Activated CD4-positive, alpha-beta T cell treated with anti-CD3 and anti-CD28 coated beads for 24 hours (primary cell): ENCODE measurements at places on chromosomes 11 and 22.

GRCh38 chr22:47355776-47356510 is 593.5 kb downstream of the TBC1D22A start:
- DNase-seq = no peak

DNA sequence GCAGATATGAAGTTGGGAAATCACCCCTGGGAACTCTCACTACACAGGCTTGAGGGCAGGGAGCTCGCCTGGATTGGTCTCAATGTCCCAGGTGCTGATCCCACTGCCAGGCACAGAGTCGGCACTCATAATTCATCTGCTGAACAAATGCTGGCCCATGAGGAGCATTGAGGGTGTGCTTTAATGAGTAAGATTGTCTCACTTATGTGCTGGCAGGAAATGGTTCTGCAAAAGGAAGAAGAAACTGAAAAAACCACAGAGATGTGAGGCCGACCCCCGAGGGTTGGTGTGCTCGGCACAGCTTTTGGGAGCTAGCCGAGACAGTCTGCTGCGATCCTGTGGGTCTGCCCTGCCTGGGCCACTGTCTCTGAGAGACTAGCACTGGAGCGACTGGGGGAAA is 9.4 kb downstream of the PLAAT2 start:
- DNase-seq = no peak

GRCh38 chr11:79439886-79440570 is 802 bp downstream of the TENM4 start:
- no peak for DNase-seq

GRCh38 chr11:65362966-65363365 is 8.4 kb downstream of the TIGD3 start:
- DNase-seq = no peak

DNA sequence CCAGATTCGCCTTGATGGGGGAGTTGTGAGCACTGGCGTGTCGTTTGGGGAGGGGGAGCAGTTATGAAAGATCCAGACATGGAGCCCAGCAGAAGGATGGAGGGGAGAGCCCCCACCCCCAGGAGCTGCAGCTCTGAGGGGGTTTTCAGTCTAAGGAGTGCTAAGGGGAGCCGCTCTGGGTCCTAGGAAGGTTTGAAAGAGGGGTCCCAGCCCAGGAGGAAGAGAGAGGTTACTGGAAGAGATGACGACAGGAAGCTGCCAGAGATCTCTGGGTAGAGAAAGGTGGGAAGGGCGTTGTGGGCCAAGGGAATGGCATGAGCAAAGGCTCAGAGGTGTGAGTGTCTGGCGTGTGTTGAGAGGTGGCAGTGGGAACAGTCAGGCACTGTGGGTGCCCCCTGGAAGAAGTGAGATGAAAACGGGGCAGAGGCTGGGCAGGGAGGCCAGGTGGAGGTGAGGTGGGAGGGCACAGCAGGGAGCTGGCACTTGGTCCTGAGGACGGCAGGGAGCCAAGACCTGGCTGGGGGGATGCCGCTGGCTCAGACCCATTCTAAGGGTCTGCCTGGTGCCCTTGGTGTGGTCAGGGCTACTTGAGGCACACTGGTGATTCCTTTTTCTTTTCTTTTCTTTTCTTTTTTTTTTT is 1.8 kb downstream of the MGAT3 start:
- no peak for DNase-seq

DNA sequence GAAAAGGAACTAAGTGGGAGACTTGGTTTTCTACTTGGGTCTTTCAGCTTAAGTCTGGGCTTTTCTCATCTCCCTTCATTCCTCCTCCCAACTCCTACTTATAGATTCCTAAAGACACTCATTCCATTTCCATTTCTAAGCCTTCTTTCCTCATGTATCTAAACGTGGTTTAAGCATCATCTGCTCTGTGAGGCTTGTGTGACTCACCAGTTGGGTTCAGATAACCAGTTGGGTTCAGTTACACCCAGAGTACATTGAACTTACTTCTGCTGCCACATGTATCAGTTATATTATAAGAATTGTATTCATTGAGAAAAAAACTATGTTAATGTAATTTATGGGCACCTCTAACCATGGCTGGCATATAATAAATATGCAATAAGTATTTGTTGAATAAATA is 831.2 kb upstream of the CCDC90B start:
- DNase-seq = no peak

DNA sequence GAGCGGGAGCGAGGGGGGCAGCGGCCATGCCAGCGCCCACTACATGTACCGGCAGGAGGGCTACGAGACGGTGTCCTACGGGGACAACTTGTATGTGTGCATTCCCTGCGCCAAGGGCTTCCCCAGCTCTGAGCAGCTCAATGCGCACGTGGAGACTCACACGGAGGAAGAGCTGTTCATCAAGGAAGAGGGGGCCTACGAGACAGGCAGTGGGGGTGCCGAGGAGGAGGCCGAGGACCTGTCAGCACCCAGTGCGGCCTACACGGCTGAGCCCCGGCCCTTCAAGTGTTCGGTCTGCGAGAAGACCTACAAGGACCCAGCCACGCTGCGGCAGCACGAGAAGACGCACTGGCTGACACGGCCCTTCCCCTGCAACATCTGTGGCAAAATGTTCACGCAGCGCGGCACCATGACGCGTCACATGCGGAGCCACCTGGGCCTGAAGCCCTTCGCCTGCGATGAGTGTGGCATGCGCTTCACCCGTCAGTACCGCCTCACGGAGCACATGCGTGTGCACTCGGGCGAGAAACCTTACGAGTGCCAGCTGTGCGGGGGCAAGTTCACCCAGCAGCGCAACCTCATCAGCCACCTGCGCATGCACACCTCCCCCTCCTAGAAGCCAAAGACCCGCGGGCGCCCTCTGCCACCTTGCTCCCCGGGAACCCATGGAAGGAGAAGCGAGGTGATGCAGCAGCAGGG is 20.9 kb upstream of the TMEM191C start:
- no peak for DNase-seq

DNA sequence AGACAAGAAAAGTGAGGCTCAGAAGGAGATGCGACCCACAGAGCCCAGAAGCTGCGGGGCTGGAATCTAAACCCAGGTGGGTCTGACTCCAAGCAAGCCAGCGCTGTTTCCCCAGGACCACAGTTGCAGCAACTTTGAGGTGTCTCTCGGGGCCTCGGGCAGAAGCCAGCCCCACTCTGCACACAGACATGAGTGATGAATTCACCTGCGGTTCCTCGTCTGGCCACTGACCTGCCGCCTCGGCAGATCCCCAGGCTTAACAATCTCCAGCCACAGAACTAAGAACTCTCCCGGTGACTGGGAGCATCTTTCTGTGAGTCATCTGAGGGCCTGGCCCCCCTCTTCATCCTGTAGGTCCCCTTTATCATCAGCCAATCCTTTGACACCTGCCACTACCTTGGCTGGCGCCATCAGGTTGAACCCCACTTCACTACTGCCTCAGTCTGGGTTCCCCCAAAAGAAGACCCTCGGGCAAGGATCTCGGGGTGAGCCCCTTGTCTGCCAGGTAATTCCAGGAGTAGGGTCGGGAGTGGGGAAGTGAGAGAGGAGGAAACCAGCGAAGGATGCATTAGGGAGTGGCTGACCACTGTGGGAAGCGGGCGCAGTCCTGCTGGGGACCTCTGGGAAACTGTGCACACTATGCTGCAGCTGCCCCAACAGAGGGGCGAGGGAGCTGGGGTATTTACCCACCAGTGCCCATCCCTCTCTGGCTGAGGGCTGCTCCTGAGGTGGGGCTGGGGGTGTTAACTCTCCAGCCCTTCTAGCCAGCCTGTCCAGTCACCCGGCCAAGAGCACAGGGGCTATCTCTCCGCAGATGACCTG is 33.0 kb upstream of the MN1 start:
- no peak for DNase-seq

DNA sequence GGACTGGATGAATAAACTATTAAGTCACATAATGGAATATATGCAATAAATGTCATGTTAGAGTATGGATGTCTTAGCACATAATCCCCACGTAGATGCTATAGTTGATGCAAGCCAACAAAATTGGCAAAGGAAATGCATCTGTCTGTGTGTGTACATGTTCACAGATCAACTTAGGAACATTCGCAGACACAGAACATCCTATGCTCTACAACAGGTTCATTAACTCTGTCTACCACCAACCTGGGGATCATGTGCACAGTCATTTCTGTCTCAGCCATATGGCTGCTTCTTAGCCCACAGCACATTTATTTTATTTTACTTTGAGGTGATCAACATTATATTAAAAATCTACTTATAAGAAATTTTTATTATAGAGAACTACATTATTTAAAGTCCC is 4.9 kb downstream of the MSANTD4 start:
- no peak for DNase-seq

GRCh38 chr22:38456841-38457699 is 2.1 kb upstream of the KCNJ4 start:
- DNase-seq = no peak

DNA sequence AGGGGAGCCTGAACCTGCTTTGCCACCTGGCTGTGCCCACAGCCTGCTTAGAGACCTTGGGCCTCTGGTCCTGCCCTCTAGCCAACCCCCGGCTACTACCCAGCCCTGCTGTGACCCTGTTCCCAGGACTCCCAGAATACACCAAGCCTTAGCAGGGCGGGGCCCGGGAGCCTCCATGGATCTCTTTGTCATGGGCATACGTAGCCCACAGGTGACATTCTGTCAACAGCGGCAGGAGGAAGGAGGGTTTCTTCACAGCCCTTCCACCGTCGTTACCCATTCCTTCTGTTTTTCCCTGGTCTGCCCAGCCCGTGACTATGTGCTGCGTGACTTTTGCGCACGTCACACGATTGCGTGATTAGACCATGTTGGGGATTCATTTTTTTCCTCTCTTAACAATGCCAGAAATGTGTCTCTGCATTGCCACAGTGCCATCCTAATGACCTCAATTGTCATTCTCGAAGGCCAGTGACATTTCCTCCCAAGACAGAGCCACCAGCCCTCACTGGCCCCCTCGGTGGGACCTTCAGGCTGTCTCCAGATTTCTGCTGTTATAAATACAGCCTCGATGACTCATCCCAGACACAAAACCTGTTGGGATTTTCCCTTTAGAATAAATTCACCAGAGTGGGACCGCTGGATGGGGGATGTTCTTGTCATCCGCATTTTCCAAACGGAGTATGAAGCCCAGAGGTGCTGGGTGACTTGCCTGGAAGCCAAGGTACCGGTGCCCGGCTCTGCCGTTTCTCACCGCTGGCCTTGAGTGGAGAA is 9.0 kb downstream of the SYT12 start:
- no peak for DNase-seq

DNA sequence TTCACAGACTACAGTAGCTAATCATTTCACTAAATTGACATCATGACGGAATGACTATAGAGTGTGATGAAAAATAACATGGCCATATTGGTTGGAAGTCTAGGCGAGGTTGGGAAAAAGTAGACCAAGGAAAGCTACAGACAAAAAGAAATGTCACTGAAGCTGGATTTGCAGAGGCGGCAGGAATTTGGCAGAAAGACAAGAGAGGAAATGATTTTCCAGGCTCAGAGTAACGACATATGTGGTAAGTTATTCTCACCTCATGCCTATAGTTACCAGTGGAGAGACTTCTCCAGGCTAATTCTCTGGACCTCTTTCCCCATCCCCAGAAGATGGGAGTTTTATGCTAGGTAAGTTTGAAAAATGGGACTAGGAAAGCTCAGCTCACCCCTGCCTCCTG is 1005.8 kb upstream of the CCDC90B start:
- no peak for DNase-seq

DNA sequence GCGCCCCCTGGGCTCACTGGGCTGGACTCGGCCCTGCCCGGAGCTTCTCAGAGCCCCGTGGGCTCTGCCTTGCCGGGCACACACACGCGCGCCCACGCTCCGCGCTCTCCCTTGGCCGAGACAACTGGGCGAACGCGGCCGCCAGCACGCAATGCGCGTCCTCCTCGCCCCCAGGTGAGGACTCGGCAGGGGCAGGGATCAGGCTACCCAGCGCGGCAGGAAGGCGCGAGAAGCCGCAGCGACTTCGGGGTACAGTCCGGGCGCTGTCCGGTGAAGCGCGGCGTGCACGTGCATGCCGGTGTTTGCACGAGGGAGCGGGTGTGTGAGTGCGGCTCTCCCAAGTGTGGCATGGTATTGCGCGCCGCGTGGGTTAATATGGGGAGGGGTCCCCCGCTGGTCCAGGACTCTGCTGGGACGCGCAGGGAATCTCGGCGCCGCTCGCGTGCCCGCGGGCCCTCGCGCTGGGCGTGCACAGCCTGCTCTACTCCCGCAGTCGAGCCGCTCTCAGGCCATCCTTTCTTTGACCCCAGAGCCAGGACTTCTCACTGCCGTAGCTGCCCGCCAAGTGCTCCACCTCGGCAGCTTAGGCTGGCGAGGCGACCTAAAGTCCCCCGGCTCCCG is 5.4 kb downstream of the WNT7B start:
- no peak for DNase-seq

DNA sequence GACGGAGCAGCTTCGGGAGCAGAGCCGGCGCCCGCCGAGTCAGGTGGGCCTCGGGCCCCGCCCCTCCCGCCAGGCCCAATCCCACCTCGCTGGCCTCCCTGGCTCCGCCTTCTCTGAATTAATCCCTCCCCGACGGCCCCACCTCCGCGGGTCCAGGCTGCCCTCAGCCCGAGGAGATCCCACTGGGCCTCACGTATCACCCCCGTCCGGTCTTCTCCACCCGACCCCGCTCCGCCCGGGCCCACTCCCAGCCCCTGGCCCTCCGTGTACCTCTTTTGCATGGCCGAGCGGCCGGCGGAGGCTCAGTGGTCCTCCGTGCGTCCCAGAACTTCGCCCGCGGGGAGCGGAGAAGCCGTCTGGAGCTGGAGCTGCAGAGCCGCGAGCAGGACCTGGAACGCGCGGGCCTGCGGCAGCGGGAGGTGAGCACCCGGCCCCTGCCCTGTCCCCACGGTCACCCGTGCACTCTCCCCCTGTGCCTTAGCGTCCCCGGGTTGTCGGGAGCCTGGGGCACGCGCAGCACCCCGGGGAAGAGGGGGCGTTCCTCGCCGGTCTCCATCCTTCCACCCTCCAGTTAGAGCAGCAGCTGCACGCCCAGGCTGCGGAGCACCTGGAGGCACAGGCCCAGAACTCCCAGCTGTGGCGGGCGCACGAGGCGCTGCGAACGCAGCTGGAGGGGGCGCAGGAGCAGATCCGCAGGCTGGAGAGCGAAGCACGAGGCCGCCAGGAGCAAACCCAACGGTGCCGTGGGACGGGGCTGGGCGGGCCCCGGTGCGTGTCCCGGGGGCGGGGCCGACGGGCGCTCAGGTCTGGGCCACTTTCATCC is 2.2 kb upstream of the CD151 start:
- peak; percentile 58 for DNase-seq
